ENCODE measurements at places on chromosomes 2 and 18.

- DNase-seq, result no peak
These were observed 219.7 kb downstream of the GULP1 start for GRCh38 chr2:188511346-188511745.

- no peak for DNase-seq
These were observed 36.8 kb downstream of the ADAM23 start for GRCh38 chr2:206480161-206480560.

GRCh38 chr2:28896906-28897305 is 2.4 kb downstream of the WDR43 start:
- DNase-seq, result no peak

DNA sequence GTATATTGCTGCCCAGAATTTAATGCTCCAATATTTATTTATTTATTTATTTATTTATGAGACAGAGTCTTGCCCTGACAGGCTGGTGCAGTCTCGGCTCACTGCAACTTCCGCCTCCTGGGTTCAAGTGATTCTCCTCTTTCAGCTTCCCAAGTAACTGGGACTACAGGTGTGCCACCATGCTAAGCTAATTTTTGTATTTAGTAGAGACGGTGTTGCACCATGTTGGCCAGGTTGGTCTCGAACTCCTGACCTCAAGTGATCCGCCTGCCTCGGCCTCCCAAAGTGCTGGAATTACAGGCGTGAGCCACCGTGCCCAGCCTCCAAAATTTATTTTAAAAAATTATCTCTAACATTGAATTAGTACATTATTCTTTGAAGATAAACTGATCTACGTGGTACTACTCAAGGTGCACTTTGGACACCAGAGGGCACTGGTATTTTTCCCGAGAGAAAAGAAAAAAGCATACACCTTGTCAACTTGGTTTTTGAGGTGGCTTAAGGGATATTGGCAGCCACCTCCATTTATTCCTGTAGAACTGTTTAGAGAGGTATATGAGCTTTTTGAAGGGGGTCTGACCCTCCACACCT is 1.4 kb upstream of the IDH1 start:
- no peak for DNase-seq

- DNase-seq, result no peak
These were observed 32.4 kb downstream of the MOGAT1 start for GRCh38 chr2:222703886-222704285.
